ENCODE measurements at places on chromosomes 2 and 18.

DNA sequence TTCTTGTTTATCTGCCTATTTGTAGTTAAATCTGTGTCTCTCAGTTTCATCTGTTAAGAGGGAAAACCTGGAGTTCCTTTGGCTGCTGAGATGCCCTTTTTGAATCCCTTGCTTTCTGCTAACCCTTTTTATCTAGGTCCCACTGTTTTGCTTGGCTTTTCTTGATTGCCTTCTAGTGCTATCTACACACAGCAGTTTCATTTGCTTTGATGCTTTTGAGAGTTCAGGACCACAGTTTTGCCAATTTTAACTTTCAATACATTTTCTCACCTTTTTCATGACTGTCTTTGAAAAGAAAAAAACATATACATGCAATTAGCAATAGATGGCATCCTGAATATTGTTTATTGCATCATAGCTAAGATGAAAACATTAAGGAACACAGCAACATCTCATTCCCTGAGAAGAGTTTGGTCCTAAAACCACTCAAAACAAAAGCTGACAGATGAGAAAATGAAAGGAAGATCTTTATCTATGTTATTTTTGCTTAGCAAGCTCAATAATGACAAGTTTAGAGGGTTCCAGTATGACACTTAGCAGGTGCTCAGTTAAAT is 241.4 kb upstream of the MEX3C start:
- DNase-seq: no peak

GRCh38 chr2:124985270-124985669 is 960.2 kb downstream of the CNTNAP5 start:
- DNase-seq: no peak

DNA sequence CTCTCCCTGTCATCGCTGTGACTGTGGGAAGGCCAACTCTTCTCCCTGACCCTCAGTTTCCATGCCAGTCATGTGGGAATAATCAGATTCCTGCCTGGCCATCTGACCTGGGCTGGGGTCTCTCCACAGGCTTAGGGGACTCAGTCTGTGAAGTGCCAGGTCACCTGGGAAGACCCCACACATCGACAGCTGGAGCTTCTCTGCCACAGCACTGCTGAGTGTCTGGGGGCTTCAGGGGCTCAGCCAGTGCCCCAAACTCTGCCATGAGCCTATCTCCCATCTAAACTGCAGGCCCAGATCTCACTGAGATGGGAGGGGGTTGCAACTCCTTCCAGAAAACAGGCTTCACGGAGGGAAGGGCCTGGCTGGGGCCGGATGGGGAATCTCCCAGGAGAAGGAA is 42.0 kb upstream of the OTOS start:
- no peak for DNase-seq

GRCh38 chr2:145749556-145749955 is 1229.6 kb upstream of the ZEB2 start:
- DNase-seq: no peak

GRCh38 chr18:79483971-79484491 is 88.3 kb downstream of the NFATC1 start:
- DNase-seq: no peak

DNA sequence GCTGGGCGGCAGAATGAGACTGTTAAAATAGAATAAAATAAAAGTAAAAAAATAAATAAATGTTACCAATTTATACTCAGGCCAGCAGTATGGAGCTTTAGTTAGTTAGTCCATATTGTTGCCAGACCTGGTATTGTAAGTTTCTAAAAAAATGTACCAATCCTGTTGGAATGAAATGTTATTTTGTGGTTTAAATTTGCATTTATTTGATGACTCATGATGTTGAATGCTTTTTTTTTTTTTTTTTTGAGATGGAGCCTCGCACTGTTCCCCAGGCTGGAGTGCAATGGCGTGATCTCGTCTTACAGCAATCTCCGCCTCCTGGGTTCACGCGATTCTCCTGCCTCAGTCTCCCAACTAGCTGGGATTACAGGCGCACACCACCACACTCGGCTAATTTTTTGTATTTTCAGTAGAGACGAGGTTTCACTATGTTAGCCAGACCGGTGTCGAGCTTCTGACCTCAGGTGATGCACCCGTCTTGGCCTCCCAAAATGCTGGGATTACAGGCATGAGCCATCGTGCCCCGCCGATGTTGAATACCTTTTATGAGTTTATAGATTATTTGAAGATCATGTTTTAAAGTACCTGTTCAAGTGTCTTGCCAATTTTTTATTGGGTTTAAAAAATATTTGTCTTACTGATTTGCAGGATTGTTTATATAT is 5.7 kb upstream of the PTPRN start:
- DNase-seq: no peak

DNA sequence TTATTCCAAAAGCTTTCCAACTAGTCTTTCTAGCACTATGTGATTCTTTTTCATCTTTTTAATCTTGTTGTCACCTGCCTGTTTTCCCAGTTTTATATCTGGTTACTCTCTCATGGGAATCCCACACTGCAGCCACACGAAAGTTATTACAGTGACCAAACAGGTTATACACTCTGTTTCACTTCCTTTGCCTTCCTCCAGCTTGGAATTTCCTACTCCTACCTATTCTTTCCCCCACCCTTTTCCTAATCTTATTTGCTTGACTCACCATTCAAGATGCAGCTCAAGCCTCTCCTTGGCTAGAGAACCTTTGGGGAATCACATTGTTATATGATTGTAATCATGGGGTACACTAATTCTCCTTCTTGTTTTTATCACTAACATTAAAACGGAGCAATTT is 13.4 kb upstream of the TLK1 start:
- no peak for DNase-seq

GRCh38 chr2:105052773-105053172 is 14.9 kb downstream of the MRPS9 start:
- no peak for DNase-seq

DNA sequence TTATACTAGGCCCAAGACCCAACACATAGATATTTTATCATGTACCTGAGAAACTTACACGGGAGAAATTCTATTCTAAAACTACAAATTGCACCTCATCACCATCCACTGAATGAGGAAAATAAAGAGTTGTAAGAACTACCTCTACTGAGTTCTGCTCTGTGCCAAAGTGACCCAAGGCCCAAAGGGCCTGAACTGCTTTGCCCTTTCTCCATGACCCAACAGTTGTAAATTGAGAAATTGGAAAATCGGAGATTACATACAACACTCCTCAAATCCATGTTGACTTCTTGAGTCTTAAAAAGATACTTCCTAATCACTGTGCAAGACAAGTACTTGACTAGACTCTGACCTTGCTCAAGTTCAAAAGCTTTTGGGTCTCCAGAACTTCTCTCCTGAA is 8.8 kb downstream of the NR4A2 start:
- DNase-seq: no peak

DNA sequence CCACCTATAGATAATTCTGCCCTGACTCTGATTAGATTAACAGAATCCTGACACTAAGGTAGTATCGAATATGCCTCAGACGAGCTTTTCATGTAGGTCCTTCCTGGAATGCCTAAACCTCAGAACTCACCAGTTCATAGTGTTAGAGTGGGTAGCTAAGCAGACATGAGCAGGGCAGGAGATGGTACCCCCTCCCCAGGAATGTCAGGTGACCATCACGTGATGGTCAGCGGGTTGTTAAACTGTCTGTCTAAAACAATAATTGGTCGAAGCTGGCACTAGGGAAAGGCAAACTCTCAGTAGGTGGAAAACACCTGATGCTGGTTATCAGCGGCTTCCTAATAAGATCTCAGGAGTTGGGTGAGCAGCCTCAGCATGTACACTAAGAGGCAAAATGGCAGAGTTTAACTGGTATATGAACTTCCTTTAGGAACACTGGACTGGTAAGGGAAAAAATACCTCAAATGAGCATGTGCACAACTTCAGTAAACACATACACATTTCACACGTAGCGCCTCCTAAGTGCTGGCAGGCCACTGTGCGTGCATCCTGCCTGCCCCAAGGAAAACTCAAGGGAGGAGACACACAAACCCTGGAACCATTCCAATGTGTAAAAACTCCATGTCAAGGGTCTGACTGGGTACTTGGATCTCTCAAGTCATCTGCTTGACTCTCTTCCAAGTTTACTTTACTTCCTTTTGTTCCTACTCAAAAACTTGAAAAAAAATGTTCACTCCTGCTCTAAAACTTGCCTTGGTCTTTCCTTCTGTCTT is 339.5 kb downstream of the GULP1 start:
- DNase-seq: no peak

- no peak for DNase-seq
These were observed 214.7 kb upstream of the LYPD1 start for GRCh38 chr2:132884705-132885104.

DNA sequence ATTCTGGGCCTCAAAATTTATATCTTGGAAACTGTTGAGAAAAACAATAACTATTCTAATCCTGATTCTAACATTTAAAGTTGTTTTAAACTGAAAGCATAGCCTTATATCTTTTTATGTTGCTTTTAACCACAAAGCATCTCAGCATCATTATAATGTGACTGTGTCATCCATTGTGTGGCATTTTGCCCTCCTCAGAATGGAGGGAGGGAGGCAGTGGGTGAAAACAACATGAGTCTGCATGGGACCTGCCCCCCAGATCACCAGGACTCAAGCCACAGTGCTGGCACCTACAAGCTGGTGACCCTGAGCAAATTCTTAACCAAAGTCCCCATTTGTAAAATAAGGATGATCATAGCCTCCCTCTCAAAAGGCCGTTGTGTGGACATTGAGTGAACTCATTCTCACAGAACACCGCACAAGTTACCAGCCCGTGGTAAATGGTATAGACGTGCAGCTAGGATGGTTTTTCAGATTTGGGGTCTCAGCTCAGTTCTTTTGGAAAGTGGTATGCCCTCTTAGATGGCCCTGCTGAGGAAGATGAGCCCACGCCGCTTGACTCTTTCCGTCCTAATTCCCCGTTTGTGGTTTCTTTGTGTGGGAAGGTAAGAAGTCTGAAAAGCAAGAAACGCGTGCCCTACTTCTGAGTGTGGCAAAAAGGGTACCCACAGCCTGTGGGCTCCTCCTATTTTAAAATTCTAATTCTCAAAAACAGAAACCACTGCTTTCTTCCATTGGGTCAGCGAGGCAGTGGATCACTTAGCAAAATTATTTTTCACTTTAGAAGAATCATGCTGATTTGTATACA is 305.0 kb upstream of the ID2 start:
- DNase-seq: no peak

- no peak for DNase-seq
These were observed 1.4 kb downstream of the MBP start for GRCh38 chr18:77131100-77131651.

DNA sequence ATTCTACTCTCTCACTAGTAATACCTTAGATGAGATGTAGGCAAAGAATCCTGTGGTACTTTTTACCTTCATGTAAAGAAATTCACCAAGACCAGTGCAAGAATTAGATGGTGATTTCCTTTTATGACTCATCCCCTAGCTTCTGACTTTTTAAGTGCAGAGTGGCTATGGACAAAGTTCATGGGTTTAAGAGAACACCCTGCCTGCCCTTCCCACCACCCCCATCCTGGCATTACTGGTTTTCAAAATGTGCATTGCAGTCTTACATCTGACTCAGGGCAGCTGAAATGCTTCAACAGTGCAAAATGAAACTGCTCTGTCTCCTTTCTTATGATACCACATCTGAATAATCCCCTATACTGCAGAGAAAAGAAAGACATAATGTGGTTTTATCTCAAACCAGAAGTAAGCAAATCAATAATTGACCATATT is 22.6 kb downstream of the MAIP1 start:
- DNase-seq: peak; percentile 96

DNA sequence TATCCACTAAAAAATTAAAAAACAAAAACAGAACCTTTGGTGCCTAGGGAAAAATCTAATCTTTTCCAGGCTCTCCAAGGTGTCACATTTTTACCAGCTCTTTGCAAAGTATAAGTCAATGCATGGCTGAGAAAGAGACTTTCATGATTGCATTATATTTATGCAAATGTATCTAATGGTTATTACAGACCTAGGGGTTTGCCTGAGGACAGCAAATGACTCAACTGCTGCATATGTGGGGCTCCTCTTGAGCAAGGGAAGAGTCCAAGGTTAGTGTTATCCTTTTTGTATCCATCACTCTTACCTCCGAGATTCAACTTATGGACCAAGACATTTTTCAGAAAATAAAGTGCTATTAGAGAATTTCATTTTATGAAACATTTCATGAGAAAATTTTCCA is 33.9 kb upstream of the RMP24 start:
- no peak for DNase-seq

DNA sequence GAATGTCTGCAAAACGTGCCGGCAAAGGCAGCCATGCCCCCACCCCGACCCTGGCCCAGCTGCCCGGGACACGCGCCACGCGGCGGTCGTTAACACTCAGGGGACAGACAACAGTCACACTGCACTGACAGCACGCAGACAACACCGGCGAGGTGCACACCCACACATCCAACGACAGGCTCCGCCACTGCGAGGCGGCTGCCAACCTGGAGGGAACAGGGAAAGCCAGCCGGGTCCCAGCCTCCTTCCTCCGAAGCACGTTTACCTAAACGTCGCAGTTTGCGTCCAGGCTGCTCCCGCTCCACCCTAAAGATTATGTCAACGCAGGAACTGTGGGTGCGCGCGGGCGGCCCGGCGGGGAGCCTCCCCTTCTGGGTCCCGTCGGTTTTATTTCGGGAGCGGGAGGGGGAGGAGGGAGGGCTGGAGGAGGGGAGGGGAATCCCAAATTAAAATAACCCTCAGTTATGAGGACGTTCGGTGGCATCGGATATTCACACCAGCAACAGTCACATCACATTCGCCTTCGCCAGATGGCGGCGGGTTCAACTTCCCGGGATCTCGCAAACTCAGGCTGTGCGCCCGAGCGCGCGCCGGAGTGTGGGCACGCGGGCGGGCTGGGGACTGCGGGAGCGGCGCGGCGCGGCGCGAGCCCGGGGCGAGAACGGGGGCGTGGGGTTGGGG is 644 bp downstream of the PTGR3 start:
- DNase-seq: peak; percentile 74

DNA sequence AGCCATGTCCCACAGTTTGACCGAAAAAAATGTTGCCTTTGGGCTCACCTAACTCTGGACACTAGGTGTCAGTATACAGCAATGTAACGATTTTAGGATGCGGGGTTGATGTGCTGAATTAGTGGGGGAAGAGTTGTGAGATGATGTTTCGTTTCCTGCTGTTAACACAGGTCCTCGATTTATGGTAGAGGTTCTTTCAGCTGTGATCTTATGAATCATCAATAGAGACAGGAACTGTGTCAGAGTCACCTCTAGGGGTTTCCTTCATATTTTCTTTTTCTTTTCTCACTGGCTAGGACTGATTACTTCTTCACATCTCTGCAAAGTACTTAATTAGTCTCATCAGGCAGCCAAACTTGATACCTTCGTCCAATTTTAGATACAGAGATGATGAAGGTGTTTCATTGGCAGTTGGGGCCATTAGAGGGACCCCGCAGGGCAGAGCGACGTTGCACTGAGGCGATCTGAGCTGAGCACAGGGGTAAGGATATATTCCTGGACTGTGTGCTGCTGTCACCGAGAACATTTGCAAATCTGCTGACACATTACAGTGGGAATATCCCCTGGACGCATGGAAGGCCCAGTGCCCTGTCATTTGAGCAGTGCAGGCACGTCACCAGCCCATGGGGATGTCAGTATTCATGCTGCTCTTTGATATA is 10.2 kb upstream of the MMADHC start:
- DNase-seq: peak; percentile 92

- no peak for DNase-seq
These were observed 83.5 kb downstream of the SH3YL1 start for GRCh38 chr2:180311-180710.

Measured in foreskin fibroblast (primary cell).